ENCODE measurements at places on chromosomes 12 and 14.

- no peak for DNase-seq
Measured at GRCh38 chr12:104464899-104465298, 8.2 kb downstream of the CHST11 start.

GRCh38 chr12:43120150-43120549, 431.9 kb downstream of the ADAMTS20 start:
- DNase-seq, result no peak

DNA sequence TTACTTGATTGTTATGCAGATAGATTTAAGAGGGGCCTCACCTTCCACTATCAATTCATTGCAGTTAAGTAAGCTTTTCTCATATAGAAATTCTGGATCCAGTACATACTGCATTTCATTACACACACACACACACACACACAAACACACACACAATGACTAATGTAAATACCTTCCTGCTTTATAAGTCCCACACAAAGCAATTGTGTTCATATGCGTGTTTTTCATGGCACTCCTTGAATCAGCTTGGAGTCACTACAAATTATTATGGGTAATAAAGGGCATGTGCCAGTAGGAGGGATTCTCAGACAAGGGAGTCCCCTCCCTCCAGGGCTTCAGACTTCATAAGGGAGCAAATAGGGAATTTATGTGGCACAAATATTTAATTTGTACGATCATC, 4.5 kb downstream of the MIPOL1 start:
- no peak for DNase-seq

- DNase-seq, result no peak
Measured at GRCh38 chr14:84323450-84323849, 1206.5 kb upstream of the FLRT2 start.

GRCh38 chr12:43396671-43397070, 155.3 kb downstream of the ADAMTS20 start:
- no peak for DNase-seq

DNA sequence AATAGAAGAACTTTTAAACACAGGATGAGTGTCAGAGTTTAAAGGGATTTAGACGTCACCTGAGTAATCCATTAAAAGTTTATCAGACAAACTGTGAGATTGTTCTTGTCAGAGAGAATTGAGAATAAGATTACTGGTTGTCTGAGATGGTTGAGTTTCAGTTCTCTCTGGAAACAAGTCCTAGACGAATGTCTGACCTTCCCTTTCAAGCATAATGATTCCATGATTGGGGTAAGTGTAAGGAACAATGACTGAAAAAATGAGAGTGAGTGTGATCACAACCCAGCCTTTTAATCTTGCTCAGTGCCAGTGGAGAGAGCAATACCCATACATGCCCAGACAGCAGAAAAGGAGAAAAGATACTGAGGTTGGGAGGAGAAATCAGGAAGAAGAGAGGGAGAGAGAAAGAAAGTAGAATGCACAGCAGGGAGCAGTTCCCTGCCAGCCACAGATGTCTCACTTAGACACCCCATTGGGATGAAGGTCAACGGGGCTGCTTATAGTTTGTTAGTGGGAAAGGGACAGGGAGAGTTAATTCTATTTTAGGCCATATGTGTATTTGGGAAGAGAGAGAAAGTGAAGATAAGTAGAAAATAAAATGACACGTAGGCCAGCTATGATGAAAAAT, 4.3 kb downstream of the GRIP1 start:
- no peak for DNase-seq

GRCh38 chr12:19012965-19013364, 116.6 kb upstream of the PLEKHA5 start:
- DNase-seq, result no peak

GRCh38 chr12:76028571-76029277, 2.9 kb downstream of the PHLDA1 start:
- DNase-seq, result no peak

DNA sequence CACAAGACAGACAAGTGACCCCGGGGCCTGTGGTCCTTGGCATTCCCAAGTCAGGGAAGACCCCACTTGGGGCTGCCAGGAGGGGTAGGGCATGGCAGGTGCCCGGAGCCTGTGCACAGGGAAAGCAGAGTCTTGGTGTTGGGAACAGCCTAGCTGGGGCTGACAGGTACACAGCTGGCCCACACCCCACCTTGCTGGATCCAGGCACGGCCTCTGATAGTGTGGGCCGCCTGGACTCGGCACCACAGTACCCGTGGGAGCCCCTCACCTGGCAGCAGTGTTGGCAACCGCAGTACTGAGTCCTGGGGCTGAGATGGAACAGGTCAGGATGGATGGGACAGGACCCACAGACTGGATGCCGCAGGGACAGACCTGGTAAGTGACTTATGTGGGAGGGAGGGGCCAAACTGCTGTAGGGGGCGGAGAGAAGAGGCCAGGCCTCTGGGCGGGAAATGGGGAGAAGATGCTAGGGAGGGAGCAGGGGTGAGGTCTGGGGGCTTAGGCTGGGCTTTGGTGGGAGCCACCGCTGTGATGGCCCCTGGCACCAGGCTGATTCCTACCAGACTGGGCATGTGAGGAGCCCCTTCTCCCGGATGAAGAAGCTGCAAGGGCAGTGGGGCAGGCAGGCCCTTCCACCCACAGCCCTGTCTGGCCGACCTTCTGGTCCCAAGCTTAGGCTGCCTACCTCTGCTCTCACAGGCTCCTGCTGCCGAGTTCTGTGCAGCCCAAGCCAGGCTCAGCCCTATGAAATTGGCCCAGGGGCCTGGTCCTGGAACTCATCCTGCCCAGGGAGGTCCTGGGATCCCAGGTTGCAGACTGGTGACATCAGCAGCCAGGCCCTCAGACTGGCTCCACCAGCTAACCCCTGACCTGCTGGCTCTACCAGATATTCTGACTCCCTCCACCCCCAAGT, at the start of gene TGM1:
TSS of gene TGM1 (minus strand) at position 357 of the 913 bp plus-strand sequence. CDS start 825 bp downstream, outside the sequence.
- DNase-seq, result no peak
